NCI-H1436 (cell line): ENCODE measurements at places on chromosomes 7 and 10.

DNA sequence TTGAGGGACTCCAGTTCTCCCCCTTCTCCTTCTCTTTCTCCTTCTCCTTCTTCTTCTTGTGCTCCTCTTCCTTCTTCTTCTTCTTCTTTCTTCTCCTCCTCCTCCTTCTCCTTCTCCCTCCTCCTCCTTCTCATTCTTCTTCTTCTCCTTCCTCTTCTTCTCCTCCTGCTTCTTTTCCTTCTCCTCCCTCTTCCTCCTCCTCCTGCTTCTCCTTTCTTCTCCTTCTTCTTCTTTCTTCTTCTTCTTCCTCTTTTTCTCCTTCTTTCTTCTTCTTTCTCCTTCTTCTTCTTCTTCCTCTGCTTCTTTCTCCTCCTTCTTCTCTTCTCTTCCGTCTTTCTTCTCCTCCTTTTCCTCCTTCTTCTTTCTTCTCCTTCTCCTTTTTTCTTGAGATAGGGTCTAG is 25.6 kb upstream of the LIMK1 start:
- DNase-seq, result no peak

DNA sequence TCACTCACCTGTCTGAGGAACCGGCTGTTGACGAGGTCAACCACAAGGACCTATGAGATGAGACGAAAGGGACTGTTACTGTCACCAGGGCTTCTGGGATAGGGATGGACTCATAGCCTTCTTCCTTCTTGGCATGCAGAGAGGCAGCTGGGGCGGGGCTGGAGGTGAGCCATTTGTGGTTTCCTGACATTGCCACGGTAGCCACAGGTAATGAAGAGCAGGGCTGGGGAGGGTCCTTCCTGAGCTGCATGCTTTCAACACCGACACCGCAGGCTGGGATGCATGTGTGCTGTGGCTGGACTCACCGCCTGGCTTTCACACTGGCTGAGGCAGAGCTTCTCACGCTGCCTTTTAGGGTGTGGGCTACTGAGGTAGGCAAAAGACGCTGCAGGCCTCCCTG is 46.4 kb upstream of the MKRN1 start:
- DNase-seq, result no peak

DNA sequence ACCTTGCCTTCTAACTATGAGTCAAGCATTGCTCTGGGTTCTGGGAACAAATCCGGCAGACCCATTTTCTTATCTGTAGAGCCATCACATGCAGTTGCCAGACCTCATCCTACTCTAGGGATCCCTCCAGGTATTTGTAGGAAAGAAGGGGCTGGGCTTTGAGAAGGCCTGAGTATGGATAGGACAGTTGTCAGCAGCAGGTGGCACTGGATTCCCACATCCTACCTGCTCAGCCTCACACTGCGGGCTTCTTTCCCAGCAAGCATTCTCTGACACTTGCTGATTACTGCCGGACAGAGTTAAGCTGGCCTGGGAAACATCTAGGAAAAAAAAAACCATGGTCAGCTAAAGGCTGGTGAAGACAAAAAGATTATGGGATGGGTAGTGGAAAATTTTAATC is 224.1 kb downstream of the CCSER2 start:
- no peak for DNase-seq

GRCh38 chr7:43631559-43631958 is 48.7 kb downstream of the STK17A start:
- no peak for DNase-seq

DNA sequence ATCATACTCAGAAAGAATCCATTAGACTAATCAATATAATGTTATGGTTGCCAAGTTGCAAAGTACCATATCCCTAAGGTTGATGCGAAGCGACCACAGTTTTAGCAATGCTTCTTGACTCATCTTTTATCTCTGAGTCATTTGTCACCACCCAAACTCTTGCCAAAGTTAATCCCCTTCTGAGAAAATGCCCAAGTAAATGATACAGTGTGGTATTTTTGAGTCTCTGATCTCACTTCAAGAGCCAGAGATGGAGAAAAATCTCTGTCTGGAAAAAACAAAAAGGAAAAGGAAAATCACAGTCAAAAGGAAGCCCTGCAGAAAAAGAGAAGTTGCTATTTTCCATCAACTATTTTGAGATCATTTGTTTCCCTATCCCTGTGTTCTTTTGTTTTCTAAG is 26.7 kb upstream of the OTUD1 start:
- no peak for DNase-seq

DNA sequence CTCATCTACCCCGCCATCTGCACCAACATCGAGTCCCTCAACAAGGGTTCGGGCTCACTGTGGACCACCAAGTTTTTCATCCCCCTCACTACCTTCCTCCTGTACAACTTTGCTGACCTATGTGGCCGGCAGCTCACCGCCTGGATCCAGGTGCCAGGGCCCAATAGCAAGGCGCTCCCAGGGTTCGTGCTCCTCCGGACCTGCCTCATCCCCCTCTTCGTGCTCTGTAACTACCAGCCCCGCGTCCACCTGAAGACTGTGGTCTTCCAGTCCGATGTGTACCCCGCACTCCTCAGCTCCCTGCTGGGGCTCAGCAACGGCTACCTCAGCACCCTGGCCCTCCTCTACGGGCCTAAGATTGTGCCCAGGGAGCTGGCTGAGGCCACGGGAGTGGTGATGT is 34.6 kb upstream of the CDH23 start:
- no peak for DNase-seq

GRCh38 chr7:149202831-149203231 is 7.5 kb downstream of the ZNF282 start:
- no peak for DNase-seq

- DNase-seq, result no peak
Observed at GRCh38 chr7:91397096-91397495, 132.9 kb downstream of the FZD1 start.

DNA sequence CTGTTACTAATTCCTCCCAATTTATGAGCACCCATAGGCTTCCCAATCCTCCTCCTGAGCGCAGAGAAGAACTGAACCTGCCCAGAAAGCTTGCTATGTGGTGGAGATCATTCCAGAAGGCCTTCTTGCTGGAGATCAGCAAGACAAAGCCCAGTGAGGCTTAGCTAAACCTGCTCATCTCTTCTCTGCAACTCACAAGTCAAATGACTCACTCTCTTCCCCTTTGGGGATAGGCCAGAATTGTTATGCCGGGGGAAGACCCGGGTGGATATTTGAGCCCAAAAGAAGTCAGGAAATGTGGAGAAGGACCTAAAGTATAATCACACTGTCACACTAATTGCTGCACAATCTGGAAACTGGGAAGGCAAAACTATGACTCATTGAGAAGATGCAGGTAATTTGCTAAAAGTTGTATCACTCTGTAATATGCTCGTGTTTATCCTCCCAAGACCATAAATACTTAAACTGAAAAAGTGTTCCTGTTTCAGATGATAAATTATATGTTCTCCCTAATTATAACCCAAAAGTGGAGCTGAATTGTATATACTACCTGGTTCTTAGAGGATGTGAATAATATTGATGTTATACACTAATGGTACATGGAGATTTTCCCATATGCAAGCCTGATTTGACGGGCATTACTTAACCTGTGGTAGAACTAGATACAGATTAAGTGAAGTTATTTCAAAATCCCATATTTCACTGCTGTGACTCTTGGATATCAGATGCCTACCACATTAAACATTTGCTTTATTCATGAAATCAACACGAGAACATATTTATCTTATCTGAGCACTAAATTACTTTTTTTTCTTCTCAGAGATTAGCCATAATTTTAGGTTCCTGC is 6.4 kb downstream of the NEBL start:
- DNase-seq, result no peak
